Activated gamma-delta T cell (primary cell): ENCODE measurements at places on chromosomes 13 and 19.

GRCh38 chr13:34044660-34045080 is 226.7 kb downstream of the RFC3 start:
- DNase-seq = no peak

- no peak for DNase-seq
These were observed 10.3 kb upstream of the GARIN5A start for GRCh38 chr19:50486823-50487515.

DNA sequence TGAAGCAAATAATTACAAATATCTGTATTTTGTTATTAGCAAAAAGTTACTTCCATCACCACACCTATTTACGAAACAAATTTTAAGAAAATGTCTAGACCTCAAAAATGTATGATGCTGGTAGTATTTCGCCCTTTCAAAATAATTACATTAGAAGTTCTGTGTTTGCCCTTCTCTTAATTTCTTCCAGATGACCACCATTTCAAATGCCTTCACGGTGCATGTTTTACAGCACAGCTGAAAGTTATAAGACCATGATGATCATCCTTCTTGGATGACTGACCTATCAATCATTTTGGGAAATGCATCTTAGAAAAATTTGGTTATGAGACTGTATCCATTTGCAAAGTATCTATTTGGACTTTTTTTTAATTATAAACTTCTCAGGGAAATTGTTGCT is 390.8 kb downstream of the SLITRK6 start:
- no peak for DNase-seq

DNA sequence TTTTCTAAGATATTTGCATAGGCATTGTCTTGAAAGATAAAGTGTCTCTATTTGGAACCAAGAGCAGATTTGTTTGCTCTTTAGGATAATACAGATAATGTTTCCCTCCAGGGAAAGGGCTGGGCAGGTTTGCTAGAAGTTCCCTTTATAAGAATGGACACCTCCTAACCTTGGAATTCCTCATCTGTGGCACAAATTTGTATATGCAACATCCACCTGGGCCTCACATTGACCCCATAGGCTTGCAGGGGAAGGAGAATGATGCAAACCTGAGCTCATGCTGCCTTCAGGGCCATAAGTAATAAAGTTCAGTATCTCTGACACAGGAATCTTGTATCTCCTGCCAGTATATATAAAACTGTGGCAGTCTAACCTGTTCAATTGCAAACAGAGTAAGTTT is 508.4 kb upstream of the MIR17HG start:
- DNase-seq = no peak

DNA sequence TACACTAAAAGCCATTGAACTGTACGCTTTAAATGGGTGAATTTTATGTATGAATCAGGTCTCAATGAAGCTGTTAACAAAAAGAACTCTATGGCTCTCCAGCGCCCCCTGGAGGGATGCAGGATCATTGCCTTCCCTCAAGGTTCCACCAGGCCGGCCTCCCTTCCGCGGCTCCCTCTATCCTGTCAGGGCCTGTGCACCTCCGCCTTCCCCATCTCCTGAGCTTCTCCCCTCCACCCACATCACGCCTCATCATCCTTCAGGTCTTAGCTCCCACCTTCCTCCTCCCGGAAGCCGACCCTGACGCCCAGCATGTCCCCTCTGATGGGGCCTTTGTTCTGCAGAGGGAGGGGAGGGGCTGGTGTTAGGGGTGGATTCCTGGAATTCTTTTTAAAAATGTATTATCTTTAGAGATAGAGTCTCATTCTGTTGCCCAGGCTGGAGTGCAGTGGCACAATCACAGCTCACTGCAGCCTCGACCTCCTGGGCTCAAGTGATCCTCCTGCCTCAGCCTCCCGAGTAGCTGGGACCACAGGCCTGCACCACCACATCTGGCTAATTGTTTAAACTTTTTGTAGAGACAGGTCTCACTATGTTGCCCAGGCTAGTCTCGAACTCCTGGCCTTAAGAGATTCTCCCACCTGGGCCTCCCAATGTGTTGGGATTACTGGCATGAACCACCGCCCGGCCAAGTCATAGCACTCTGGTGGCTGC is 27.7 kb downstream of the MEIS3 start:
- no peak for DNase-seq

- no peak for DNase-seq
These were observed 327.2 kb downstream of the GPC5 start for GRCh38 chr13:91725646-91726045.
